ENCODE measurements at places on chromosomes 12 and 14.

DNA sequence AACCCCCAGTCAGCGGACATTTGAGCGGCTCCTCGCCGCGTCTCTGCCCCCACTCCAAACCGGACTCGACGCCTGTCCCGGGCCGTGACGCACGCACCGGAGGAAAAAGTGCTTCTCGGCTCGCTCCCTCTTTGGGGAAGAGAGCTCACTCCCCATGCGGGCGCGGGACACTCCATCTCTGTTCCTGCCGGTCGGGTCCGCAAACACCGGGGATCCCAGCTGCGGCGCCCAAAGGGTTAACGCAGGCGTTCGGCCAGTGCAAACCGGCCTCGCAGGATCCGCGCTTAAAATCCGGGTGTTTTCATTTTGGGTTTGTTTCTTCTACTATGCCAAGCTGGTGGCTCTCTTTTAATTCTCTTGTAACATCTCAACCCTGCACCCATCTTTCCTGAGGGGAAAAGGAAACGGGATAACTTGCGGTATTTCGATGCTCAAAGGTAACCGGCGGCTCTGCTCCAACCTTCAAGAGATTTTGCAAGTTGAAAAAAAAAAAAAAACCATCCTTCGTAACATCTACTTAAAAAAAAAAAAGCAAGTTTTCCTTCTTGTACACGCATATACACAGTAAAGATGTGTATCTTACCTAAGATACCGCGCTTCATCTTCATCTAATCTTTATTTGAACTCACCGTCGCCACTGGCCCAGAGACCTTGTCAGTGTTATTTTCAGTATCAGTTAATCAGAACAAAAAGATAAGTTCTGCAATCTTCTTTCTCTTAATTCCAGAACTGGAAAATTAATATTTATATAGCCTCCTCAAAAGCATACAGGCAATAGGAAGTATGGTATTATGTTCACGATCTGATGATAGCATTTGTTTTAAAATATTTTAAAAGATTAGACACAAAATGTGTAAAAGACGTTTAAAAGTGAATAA, 1.6 kb upstream of the ATP2B1 start:
- DNase-seq: no peak

GRCh38 chr14:100610511-100611217, 23.4 kb upstream of the BEGAIN start:
- no peak for DNase-seq

DNA sequence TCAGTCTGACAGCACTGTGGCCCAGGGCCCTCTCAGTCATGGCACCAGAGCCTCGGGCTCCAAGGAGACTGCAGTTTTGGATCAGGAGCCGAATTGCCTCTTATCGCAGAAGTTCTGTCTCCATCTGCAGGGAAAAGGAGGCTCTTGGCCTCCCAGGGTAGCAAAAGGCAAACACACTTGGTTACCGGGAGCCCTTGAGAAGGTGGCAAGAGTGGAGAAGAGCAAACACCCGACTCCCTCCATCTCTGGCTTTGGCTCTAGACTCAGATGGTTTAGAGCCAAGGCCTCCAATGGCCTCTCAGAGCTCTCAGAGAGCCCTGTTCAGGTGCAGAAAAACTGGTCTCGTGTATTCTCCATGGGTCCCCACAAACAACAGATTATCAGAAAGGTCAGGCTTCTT, 44.6 kb downstream of the NINJ2 start:
- no peak for DNase-seq

- DNase-seq: no peak
Observed at GRCh38 chr14:99538275-99538674, 57.1 kb downstream of the CCNK start.

DNA sequence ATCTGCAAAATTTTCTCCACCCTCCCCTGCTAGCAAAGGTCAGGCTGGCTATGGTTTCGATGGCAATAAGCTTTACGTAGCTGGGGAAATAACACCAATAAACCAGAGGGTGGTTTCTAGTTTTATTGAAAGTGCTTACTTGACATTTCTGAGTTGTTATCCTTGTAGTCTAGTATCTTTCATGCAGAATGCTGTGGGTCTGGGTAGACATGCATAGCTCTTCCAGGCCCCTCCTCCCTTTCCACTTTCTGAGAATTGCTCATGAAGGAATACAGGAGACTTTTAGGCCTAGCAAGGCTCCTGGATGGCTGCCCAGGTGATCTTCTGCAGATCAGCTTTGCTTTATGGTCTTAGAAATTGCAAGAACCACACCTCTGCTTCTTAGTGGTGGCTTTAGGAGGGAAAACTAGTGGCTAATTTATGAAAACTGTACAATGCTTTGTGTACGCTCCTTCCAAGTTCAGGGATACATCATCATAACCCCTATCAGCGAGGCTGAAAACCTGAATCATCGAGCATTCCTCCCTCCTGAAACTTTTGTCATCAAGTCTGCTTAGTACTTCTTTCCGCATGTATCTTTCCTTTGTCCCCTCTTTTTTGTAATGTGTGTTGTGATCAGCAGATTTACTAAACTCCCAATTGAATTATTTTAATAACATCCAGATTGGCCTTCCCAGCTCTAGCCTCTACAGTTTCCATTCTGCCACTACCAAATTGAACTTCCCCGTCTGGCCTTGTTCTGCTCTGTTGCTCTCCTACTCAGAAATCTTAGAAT, 473.0 kb downstream of the RAD51B start:
- no peak for DNase-seq

DNA sequence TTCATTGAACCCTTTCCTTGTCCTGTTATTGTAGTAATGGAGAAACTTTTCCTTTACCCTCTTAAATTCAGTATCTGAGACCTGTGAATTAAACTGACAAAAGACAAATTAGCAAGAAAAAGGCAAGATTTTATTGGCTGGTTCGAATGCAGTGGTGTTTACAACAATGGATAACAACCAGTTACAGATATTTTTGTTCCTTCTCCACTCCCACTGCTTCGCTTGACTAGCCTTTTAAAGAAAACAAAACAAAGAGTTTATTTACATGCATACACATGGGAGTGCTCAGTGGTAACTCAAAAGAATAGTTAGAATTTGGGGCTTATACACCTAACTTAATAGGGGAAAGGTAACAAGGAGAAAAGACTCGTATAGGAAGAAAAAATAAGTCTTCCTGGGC, 37.0 kb upstream of the HECTD1 start:
- DNase-seq: no peak

DNA sequence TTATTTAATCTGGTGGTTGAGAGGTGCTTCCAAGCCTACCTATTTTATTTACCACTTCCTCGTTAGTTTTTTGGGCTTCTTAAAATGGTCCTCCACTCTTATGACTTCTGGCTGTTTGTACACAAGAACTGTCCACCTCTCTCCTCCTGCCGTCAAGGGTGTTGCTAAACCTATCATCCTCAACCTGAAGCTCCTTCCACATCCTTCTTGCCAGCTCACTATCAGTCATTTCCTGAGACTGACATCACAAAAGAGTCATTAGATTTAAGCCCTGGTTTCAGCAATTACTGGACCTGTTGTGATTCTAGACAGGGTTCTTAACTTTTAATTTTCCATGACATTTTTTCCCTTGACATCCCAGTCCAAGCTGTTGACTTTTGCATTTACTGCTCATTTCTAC, 91.9 kb downstream of the BICD1 start:
- no peak for DNase-seq

DNA sequence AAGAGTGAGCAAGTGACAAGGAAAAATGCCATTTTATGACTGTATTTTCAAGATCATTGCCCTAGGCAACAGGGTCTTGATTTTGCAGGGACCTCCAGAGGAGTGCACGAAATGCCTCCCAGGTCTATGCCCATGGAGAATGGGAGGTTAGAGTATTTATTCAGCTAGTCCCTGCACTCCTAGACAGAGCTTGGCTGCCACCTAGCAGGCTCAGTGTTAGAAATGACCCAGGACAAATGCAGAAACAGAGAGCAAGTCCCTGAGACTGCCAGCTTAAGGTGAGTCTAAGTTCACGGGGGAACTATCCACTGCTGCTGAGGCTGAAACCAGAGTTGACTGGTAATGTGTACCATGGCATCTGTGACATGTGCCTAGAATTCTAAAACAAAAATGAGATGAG, 506.4 kb downstream of the MED13L start:
- no peak for DNase-seq

- no peak for DNase-seq
Observed at GRCh38 chr12:48985901-48986300, 7.8 kb downstream of the WNT1 start.

GRCh38 chr14:31283578-31284252, 76.1 kb upstream of the HECTD1 start:
- no peak for DNase-seq

GRCh38 chr14:37140176-37140575, 32.2 kb downstream of the SLC25A21 start:
- DNase-seq: no peak

DNA sequence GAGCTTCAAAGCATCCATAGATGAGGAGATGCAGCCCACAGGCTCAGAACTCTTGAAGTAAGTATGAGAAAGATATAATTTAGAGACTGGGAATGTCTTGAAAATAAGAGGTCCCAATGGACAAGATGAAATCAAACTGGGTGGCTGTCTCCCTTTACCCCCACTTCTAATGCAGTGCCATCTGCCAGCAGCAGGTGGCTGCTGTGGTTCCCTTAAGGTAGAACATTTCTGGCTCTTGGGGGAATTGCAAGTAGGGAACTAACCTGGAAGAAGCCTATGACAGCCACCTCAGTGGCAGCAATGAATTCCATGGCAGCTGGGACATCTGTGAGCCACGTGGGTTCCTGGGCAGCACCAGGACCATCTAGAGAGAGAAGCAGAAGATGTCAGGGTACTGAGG, 648 bp downstream of the ERP27 start:
- DNase-seq: no peak

DNA sequence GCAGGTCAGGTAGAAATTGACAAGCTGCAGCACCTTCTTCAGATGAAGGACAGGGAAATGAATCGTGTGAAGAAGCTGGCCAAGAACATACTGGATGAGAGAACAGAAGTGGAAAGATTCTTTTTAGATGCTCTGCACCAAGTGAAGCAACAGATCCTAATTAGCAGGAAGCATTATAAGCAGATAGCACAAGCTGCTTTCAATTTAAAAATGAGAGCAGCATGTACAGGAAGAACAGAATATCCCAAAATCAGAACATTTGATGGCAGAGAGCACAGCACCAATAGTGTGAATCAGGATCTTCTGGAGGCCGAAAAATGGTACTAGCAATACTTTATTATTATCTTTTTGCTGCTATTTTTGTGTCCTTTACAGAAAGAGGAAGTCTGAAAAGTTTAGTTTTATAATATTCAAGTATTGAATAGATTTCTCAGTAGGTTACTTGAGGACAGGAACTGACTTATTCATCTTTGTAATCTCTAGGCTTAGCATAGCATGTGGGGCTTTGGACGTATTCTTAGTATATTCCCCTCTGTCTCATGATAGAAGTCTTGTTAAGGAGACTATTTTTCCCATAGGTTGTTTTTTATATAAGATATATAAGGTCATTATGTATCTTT, 30.8 kb downstream of the BBOF1 start:
- DNase-seq: no peak

DNA sequence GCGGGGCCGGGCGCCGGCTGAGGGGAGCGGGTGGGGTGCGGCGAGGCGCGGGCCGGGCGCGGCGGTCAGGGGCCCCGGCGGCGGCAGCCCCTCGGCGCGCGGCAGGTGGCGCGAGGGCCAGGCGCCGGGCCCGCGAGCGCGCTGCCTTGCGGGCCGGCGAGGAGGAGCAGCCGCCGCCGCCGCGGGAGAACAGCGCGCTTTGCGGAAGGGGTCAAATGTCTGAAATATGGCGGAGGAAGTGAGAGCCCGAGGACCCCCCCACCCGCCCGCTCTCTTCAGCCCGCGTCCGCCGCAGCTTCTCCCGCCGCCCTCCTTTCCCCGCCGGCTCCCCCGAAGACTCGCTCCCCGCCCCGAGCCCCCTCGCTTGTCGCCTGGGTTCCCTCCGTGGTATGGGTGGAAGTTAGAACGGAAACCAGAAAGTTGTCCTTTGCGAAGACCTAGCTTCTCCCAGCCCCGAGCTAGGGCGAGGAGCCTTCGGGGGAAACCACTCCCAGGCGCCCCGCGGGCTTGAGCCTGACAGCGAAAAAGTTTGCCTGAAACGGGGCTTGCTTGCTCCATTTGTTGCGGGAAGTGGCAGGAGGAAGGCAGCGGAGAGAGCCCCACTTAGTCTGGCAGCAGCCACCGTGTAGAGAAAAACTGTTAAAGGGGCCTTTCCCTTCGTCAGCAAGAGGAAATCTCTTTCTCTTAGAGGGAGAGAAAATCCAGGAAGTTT, 551 bp downstream of the RAP1B start:
- DNase-seq: peak; percentile 53

DNA sequence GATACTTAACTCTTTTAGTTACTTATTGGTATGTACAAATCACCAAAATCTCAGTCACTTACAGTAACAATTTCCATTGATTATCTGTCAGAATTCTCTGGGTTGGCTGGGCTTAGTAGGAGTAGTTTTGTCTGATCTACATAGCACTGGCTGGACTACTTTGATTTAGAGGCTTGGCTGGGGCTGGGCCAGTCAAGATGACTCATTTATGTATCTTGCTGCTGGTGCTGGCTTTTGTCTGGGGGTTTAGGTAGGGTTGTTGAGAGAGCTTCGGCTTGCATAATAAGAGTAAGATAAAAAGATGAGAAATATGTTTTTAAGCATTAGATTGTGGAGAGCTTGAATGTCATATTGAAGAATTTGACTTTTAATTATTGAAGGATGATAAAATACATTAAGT, 1093.7 kb downstream of the SLC6A15 start:
- DNase-seq: no peak

DNA sequence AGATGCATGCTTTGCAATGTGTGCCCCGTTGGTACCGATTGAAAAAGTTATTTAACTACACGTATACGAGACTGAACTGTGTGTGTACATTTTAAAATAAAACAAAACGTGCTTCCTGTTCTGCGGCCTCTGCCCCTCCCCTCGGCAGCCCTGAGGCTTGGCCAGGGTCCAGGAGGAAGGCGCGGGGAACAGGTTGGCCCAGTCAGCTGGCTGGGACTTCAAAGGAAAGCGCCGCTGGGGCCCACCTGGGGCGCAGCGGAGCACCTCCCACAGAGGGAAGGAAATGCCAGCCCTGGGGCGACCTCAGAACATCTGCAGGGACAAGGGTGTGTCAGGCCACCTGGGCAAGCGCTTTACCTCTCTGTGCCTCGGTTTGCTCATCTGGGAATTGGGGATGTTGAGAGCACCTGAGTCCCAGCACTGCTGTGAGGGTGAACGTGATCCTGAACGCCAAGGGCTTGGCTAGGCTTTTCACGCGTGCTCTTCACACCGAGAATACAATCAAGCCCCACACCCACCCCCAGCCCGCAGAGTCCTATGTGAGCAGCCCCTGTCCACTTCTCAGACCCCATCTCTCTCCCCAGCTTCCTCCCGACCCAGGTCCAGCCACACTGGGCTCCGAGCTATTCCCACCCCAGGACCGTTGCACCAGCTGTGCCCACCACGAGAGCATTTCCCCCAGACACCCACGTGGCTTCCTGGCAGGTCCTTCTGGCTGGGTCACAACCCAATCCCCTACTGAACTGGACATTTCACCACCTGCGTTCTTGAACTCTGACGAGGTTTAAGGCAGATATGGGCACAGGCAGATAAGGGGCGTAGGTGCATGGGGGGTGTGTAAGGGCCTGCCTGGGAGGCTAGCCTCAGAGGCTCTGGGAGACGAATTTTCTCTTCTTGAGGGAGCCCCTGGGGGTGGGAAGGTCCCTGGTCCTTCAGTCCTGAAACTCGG, 41.9 kb upstream of the NCOR2 start:
- DNase-seq: peak; percentile 89

Measured in CD4-positive, alpha-beta T cell (primary cell).